ENCODE measurements at places on chromosomes 12 and 14.
A peak's percentile ranks its signal among the peaks of the same experiment; 100 is the strongest.

GRCh38 chr14:68135566-68135965 lies 316.0 kb downstream of the RAD51B start:
- DNase-seq, result no peak

DNA sequence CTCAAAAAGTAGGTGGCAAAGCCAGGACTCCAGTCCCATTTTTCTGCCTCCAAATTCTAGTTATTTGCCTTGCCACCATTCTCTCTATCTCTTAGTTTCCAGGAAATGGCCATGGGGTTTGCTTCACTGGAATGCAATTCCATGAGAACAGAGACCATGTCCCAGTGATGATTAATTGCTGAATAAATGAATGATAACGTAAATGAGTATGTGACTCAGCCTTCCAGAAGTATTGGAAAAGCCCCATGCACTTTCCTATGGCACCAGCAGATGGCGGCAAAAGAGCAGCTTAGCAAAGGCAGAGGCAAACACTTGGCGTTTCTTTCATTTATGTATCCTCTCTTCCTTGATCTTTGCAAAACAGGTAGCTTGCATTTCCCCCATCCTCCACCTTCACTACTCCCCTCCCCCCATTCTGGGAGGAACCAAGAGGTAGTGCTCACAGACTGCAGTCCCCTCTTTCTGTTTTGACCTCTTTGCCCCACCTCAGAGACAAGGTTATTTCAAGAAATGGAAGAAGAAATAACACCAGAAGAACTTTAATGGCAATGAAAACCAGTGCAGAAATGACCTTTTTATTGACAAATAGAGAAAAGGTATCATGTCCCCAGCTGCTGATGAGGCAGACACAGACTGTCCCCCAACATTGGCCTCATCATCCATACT lies 21.3 kb downstream of the TBX3 start:
- DNase-seq, result peak; percentile 43

DNA sequence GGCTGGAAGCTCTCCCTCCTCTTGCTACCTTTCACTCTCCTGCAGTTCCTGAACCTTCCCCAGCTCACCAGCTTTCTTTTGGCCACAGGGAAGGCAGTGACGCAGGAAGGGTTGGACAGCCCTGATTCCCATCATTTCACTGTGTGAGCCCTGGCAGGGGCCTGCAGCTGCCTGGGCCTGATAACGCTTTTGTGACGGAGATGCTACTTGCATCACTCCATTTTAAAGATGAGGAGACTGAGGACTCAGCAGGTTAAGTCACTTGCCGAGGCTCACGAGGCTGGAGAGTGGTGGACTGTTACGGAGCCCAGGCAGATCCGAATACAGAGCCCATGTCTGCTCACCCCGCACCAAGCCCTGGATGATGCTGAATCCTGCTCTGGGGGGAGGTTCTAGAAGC lies 145.3 kb downstream of the RBM19 start:
- DNase-seq, result no peak

DNA sequence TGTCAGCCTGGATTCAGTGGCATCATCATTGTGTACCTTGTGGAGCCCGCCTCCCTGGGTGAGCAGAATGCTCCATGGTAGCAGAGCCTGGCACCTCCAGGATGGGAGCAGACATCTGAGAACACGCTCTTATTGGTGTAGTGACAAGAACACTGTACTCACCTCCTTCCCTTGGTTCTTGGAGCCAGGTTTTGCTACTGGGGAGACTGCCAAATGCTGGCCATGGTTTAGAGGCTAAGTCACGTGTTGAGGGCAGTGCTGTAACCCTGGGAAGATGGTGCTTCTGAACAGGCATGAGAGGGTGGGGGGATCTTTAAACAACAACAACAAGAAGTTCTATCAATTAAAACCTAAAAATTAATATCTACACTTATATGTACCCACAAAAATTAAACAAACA lies 47.6 kb upstream of the ASPG start:
- no peak for DNase-seq

GRCh38 chr14:85531587-85532373 lies 1.8 kb downstream of the FLRT2 start:
- no peak for DNase-seq

- DNase-seq, result no peak
These were observed 225.1 kb downstream of the BCAT1 start for GRCh38 chr12:24723759-24724158.

GRCh38 chr12:49874142-49874897 lies 29.4 kb downstream of the FAIM2 start:
- DNase-seq, result no peak

GRCh38 chr12:117502633-117503032 lies 141.2 kb upstream of the NOS1 start:
- no peak for DNase-seq

GRCh38 chr14:71473843-71474242 lies 458.4 kb upstream of the RGS6 start:
- DNase-seq, result no peak

DNA sequence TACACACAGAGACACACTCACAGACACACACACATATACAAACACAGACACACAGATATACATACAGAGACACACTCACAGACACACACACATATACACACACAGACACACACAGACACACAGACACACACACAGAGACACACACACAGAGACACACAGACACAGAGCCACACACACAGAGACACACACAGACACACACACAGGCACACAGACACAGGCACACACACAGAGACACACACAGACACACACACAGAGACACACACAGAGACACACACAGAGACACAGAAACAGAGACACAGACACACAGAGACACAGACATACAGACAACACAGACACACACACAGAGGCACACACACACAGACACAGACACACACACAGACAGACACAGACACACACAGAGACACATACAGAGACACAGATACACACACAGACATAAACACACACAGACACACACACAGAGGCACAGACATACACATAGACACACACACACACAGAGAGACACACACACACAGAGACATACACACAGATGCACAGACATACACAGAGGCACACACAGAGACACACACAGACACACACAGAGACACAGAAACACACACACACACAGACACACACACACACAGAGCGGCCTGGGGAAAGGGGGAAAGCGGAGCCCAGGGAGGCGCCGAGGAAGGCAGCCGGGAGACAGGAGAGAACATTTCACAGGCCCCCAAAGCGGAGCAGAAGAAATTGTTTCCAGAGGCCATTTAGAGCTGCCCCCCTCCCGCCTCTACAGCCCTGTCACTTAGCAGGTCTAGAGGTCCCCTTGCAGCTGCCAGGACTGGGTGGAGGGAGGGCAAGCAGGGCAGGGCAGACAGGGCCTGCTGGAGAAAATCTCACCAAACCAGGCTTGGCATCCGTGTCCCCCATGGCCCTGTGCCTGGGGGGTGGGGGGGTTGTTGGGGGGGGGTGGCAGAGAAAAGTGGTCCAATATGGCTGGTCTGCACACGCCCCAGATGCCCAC lies 38.9 kb downstream of the SERPINA3 start:
- no peak for DNase-seq

GRCh38 chr12:60194678-60195077 lies 598.8 kb downstream of the SLC16A7 start:
- no peak for DNase-seq

DNA sequence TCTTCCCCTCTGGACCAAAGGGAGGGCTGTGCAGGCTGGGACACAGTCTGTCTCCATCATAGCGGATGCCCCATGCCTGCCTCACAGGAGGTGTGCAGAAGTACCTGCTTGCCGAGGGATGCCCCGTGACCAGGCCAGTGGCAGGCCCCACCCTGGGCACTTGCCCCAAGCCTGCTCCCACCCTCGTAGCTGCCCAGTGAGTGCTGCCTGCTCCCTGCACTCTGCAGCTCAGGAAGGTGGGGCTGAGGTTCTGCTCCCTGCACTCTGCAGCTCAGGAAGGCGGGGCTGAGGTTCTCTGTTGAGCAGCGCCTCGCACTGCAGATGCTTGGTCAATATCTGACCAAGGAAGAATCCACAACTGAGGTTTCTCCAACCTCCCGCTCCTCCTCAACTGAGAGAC lies 6.9 kb downstream of the MMAB start:
- no peak for DNase-seq

GRCh38 chr14:41362139-41362538 lies 244.5 kb upstream of the LRFN5 start:
- no peak for DNase-seq

DNA sequence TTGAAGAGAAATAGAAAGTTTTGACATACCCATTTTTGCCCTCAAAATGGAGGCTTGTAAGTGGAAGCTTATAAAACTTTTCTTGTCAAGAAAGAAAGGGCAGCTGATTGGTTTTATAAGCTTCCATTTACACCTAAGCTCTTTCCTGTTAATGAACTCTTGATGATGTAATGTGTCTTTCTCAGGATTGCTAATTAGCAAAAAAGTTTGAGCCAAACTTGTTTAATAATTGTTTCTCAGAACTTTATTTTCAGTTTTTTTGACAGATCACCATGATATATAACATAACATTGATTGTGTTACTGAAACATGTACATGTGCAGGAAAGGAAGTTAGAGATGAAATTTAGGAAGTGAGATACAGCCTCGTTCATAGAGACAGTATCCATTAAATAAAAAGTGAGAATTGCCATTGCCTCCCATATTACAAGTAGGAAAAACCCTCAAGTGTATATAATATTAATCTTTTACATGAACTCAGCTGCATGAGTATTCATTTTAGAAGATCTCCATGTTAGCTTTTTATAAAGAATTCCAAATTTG lies 26.8 kb downstream of the RIC8B start:
- DNase-seq, result no peak

GRCh38 chr12:100574187-100575074 lies 947 bp downstream of the GAS2L3 start:
- no peak for DNase-seq

All from stimulated activated CD4-positive, alpha-beta T cell treated with anti-CD3 and anti-CD28 coated beads, TNF-alpha, amount 100 ng/mL, for 24 hours (primary cell).